ENCODE measurements at places on chromosomes 2 and 18. TPM values are rescaled to one million over a fixed set of nuclear protein-coding genes. Genes with fewer than 3 reads are reported as not detected.

Gene ZNF512
- 44.4 TPM for total RNA-seq

Gene EPB41L5
- total RNA-seq = 84.8 TPM

Gene LDLRAD4
- 43.7 TPM for total RNA-seq

Gene CRYBA2
- not detected for total RNA-seq

Gene MAP2
- total RNA-seq = 14.7 TPM

Gene KCNG2
- total RNA-seq = 1.4 TPM

Gene PLGLB2
- total RNA-seq = 2.6 TPM

Gene IGFBP5
- total RNA-seq = 522 TPM

Gene MATN3
- total RNA-seq = 1.5 TPM

Gene IRS1
- 25.4 TPM for total RNA-seq

Gene VSNL1
- total RNA-seq = 3.3 TPM

Gene GCG
- not detected for total RNA-seq

Gene TDRD15
- total RNA-seq = 0.06 TPM

Gene MDH1
- total RNA-seq = 157 TPM

Gene RAB31
- total RNA-seq = 24.3 TPM

Gene DPP10
- 4.7 TPM for total RNA-seq

Gene TRIP12
- 211 TPM for total RNA-seq

Gene UGT1A5
- total RNA-seq = not detected

Gene CDK5R2
- total RNA-seq = 0.12 TPM

Gene SERPINB13
- total RNA-seq = not detected

Gene CRYGC
- not detected for total RNA-seq

Gene NLRC4
- 1.6 TPM for total RNA-seq

Gene ASB18
- 2.0 TPM for total RNA-seq

Gene NDUFV2
- 104 TPM for total RNA-seq

Gene GCKR
- total RNA-seq = 0.12 TPM

Gene FOXI3
- 0.06 TPM for total RNA-seq

Gene SAG
- total RNA-seq = not detected

Measured in metanephros (tissue), 2 donors.